ENCODE measurements at places on chromosomes 7 and 10. TPM values are rescaled to one million over a fixed set of nuclear protein-coding genes. Genes with fewer than 3 reads are reported as not detected.

Gene VAX1
- total RNA-seq, result not detected

Gene SFTPD
- 1.1 TPM for total RNA-seq

Gene SSC4D
- total RNA-seq, result 27.9 TPM

Gene AVL9
- 55.6 TPM for total RNA-seq

Gene CLDN12
- total RNA-seq, result 39.4 TPM

Gene ATP6V1F
- total RNA-seq, result 117 TPM

Gene KIAA1549
- 18.7 TPM for total RNA-seq

Gene TMEM213
- total RNA-seq, result 0.11 TPM

Gene BRAT1
- 50.0 TPM for total RNA-seq

Gene SPDYE2B
- total RNA-seq, result not detected

Gene GRK5
- total RNA-seq, result 1.9 TPM

Gene KCND2
- total RNA-seq, result 4.6 TPM

Gene FAM25C
- not detected for total RNA-seq

Gene BTBD16
- not detected for total RNA-seq

Gene SHH
- 0.37 TPM for total RNA-seq

Gene CCAR1
- 95.4 TPM for total RNA-seq

Gene FAM241B
- total RNA-seq, result 28.9 TPM

Gene VENTX
- total RNA-seq, result 21.5 TPM

Gene PRR15
- 21.2 TPM for total RNA-seq

Gene GPR158
- 0.44 TPM for total RNA-seq

Gene TBATA
- total RNA-seq, result not detected

Gene CYP26C1
- total RNA-seq, result 0.11 TPM

Gene PPA1
- 180 TPM for total RNA-seq

Gene RAB19
- total RNA-seq, result 13.9 TPM

Gene HOXA2
- not detected for total RNA-seq

Gene PPIA
- 2,465 TPM for total RNA-seq

Gene PMS2
- total RNA-seq, result 14.8 TPM

Gene CXCL12
- 64.3 TPM for total RNA-seq

Gene PALD1
- total RNA-seq, result 36.1 TPM

Gene TECTB
- total RNA-seq, result not detected

Gene MMD2
- total RNA-seq, result not detected

Gene ADAMTS14
- total RNA-seq, result 2.1 TPM

Gene CRPPA
- 0.66 TPM for total RNA-seq

Gene CYP2C8
- total RNA-seq, result 0.46 TPM

Gene LRRTM3
- total RNA-seq, result 0.32 TPM

Gene CPA4
- total RNA-seq, result not detected

Gene GIMAP2
- 0.37 TPM for total RNA-seq

Gene GRM3
- 1.5 TPM for total RNA-seq

Gene LAMB1
- total RNA-seq, result 101 TPM

Gene ADAM12
- 0.22 TPM for total RNA-seq

Gene UCMA
- total RNA-seq, result 1.9 TPM

Gene CCDC172
- total RNA-seq, result 3.0 TPM

Gene ACTR3C
- total RNA-seq, result 1.5 TPM

Gene LRRC4
- 9.9 TPM for total RNA-seq

Gene TMEM184A
- total RNA-seq, result 1.4 TPM

Gene TAS2R5
- total RNA-seq, result 0.90 TPM

Gene CTNNA3
- 4.0 TPM for total RNA-seq

Gene NKX2-3
- total RNA-seq, result not detected

Gene GDF2
- not detected for total RNA-seq

Gene NEURL1
- total RNA-seq, result 1.2 TPM

Gene OR2A12
- not detected for total RNA-seq

Gene RBP4
- total RNA-seq, result 2.2 TPM

Gene IQCE
- 4.7 TPM for total RNA-seq

Gene GNAT3
- total RNA-seq, result not detected

Gene DDX50
- 43.4 TPM for total RNA-seq

Gene SLC26A3
- total RNA-seq, result 0.44 TPM

Gene DGKB
- 3.0 TPM for total RNA-seq

Gene CLRN3
- total RNA-seq, result not detected

Gene TWIST1
- 0.37 TPM for total RNA-seq

Gene ZNF282
- 39.3 TPM for total RNA-seq
